Panc1 (cell line): ENCODE measurements at places on chromosomes 3 and 15.

- H3K4me1 ChIP-seq = no peaks in the 10 kb centered on the region
- H3K36me3 ChIP-seq = no peaks in the 10 kb centered on the region
- DNase-seq = no peak
- no peaks in the 10 kb centered on the region; the same call in 1 of the 2 replicates for H3K27me3 ChIP-seq
- no peak overlapping the region for H3K27ac ChIP-seq
These were observed 137.9 kb downstream of the NEO1 start for GRCh38 chr15:73190189-73190601.

DNA sequence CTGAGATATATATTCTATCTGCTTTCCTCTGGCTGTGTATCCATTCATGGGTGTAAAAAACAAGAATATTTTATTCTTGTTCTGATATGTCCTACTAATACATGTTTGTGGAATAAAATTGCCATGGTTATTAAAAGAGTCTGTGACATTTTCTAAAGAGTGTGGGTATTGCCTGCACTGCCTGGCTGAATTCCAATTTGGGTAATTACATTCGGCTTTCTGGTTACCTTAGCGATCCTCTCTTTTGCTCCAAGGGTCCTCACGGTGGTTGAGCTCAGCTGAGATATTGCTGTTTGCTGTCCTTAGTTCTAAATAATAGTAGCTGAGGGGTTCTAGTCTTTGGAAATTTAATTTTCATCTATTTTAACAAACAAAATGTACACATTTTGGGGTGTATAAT, 301.4 kb upstream of the DNAJC19 start:
- no peaks in the 10 kb centered on the region for H3K4me1 ChIP-seq
- H3K27ac ChIP-seq = no peak overlapping the region
- H3K36me3 ChIP-seq = no peaks in the 10 kb centered on the region
- DNase-seq = no peak

GRCh38 chr3:107938143-107938542, 152.7 kb downstream of the CD47 start:
- H3K4me3 ChIP-seq = no peak overlapping the region
- H3K36me3 ChIP-seq = no peaks in the 10 kb centered on the region
- no peak for DNase-seq
- no peaks in the 10 kb centered on the region for H3K27me3 ChIP-seq

DNA sequence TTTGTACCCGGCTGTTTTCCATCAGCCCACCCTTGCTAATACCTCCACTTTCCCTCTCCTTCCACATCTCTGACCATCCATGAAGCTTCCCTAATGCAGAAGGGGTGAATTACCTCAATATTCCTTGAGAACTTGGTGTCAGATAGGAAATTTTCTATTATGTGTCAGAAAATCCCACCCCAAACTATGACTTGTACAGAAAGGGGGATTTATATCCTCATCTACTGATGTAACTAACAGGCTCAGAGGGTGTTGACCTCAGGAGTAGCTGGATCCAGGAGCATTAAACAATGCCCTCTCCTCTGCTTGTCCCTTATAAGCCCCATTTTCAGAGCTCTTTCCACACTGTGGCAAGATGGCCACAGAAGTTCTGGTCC, 242.8 kb upstream of the TLE3 start:
- DNase-seq = no peak
- H3K4me1 ChIP-seq = 0 out of 2 replicates have a peak, but pooled peaks cover 3% of the 10 kb centered on the region
- H3K27me3 ChIP-seq = no peaks in the 10 kb centered on the region

- H3K4me3 ChIP-seq = no peak overlapping the region
- no peaks in the 10 kb centered on the region for H3K36me3 ChIP-seq
- DNase-seq = no peak
- H3K27ac ChIP-seq = no peak overlapping the region
These were observed 70.4 kb downstream of the MAGEF1 start for GRCh38 chr3:184641430-184641829.

- no peaks in the 10 kb centered on the region for H3K36me3 ChIP-seq
- no peak overlapping the region for H3K27ac ChIP-seq
- H3K4me1 ChIP-seq = no peaks in the 10 kb centered on the region
- no peak overlapping the region for H3K4me3 ChIP-seq
- no peak for DNase-seq
- H3K27me3 ChIP-seq = no peaks in the 10 kb centered on the region
These were observed 12.8 kb downstream of the CCRL2 start for GRCh38 chr3:46419816-46420215.
